Left renal cortex interstitium (tissue), 4 donors: ENCODE measurements at places on chromosomes 4 and X.

DNA sequence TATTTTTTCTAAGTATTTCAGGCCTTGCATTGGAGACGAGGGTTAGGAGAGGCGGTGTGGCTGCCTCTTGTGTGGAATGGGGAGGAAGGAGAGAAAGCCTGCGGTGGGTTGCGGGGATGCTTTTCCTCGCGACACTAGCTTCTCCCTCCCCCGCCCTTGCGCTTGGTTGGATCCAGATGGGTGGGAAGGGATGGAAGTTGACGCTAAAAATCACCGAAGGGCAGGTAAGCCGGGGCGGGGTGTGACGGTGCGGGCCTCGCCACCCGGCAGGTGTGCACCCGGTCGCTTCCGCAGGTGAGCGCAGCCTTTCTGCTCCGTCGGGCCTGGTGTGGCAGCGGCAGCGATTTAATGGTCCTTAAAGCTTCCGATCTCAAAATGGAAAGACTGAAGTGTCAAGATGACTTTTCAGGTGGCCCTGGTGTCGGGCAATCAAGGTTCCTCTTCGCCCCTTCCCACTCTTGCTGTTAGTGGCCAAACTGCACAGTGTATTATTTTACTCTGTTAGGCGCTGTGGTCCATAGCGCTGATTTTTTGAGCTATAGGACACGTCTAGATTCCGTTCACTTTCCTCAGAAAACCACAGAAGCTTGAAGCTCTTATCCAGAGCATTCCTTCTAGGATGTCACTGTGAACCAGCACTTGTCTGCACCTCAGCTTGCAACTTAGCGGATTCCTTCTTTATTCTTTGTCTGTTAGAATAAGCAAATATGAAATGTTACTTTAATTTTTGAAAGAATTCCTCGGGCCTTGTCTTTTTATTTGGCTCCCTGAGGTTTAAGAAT, 765 bp downstream of the ENOPH1 start:
- peak; percentile 11 for DNase-seq

DNA sequence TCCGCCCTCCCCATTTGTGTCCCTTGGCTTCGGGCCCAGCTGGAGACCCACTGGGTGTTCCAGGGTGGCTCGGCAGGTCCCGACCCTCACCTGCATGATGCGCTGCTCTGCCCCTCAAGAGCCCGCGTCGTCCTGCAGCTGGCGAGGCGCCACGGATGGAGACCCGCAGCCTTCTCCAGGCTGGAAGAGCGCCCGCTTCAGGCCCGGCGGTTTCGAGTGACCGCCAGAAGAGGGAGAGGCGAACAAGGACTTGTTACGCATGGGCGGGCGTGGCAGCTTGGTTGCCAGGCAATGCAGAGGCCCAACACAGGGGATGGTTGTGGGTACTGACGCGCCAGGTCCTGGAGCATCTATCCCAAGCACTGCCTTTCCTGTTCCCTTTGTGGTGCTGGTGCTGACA, at the start of gene PDCL2:
TSS of gene PDCL2 (minus strand) at position 232 of the 400 bp plus-strand sequence. CDS start at position 96, 136 bp downstream.
- DNase-seq: no peak

DNA sequence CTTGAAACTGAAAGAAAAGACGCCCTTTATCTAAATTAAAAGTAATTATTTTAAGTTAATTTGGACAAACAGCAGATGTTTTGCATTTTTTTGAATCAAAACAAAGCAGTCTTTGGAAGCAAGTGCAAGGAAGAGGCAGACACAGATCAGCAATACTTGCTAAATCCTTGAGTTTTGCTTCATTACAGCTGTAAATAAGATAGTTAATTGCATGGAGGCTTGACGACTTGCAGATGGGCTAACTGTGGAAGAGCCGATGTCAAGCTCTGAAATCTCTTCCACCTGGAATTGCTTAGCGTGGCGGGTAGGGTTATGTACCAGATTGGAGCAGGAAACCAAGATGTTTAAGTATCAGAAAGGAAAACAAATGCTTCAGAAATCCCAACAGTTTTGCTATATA, 148.8 kb downstream of the POLA1 start:
- DNase-seq: no peak

DNA sequence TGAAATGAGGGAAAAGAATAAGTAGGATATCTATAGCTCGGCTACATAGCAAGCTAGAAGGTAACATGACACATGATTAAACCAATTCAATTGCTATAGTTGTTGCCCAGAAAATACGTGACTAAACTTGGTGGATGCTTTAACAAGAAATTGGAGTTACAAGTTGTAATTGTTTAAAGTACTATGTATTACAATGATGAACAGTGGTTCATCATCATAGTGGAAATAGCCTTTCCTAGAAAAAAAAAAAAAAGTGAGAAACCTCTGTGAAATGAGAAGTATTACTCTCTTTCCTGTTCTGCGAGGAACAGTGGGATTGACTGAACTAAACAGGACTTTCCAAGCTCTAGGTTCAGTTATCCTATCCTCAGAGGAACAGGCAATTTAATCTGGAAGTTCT, 209.7 kb upstream of the KLF3 start:
- DNase-seq: no peak

GRCh38 chr4:103493450-103494159, 226.2 kb downstream of the TACR3 start:
- no peak for DNase-seq

- DNase-seq: no peak
Measured at GRCh38 chrX:105876658-105877057, 54.3 kb downstream of the NRK start.

- DNase-seq: peak; percentile 41
Measured at GRCh38 chr4:71229477-71230270, 109.1 kb upstream of the SLC4A4 start.

DNA sequence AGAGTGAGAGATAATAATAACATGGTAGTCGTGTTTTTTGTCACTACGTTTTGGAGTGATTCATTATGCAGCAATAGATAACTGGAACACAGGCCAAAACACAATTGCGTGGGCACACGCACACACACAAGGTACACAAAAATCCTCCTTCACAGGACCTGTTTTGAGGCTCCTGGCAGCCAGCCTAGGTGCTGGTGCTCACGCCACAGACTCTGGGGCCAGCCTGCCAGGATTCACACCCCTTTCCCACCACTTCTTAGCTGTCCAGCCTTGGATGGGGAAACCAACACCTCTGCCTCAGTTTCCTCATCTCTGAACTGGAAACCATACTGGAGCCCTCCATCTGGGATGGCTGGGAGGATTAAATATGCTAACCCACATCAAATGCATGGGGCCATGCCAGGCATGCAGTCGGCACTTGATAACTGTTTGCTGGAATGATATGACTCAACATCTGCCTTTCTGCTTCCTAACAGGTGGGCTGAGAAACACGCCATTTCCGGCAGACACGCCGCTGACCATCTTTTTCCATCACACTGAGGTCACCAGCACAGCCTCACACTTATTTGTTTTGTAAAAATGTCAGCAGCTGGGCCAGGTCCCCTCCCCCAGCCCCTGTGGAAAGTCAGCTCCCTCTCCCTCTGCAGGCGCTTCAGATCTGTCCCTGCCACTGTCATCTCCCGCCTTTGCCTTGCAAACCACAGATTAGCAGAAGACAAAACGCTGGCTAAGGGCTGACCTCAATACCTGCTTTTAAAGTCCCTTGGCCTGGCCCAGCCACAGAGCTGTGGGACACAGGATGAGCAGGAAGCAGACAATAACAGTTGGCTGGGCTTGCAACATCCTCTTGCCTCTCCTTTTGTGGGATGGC, 237.5 kb downstream of the BCOR start:
- no peak for DNase-seq

- DNase-seq: no peak
Measured at GRCh38 chrX:22159071-22159470, 113.6 kb upstream of the CBLL2 start.

GRCh38 chr4:168674866-168675265, 178.0 kb downstream of the PALLD start:
- DNase-seq: no peak

DNA sequence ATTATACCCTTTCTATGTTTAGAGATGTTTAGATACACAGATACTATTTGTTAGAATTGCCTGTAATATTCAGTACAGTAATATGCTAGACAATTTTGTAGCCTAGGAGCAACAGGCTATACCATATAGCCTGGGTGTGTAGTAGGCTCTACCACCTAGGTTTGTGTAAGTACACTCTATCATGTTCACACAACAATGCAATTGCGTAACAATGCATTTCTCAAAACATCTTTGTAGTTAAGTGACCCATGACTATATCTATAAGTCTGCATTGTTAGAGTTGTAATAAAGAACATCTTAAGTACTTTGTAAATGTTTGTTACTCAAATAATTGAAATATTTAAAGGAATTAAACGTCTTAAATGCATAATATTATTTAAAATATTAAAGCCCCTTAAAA, 379.3 kb downstream of the PPP3CA start:
- no peak for DNase-seq

- DNase-seq: no peak
Measured at GRCh38 chr4:83782591-83782990, 246.7 kb downstream of the GPAT3 start.

GRCh38 chr4:76257824-76258223, 6.3 kb downstream of the FAM47E start:
- no peak for DNase-seq

DNA sequence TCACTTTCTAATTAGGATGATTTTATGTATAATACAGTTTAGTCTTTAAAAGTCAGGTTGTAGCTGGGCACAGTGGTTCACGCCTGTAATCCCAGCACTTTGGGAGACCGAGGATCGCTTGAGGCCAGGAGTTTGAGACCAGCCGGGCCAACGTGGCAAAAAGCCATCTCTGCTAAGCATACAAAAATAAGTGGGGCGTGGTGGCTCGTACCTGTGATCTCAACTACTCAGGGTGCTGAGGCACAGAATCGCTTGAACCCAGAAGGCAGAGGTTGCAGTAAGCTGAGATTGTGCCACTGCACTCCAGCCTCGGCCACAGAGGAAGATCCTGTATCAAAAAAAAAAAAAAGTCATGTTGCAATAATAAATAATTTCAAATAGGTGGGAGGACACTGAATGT, 364.2 kb downstream of the BMPR1B start:
- no peak for DNase-seq

GRCh38 chr4:149933883-149934282, 118.2 kb upstream of the IQCM start:
- no peak for DNase-seq

DNA sequence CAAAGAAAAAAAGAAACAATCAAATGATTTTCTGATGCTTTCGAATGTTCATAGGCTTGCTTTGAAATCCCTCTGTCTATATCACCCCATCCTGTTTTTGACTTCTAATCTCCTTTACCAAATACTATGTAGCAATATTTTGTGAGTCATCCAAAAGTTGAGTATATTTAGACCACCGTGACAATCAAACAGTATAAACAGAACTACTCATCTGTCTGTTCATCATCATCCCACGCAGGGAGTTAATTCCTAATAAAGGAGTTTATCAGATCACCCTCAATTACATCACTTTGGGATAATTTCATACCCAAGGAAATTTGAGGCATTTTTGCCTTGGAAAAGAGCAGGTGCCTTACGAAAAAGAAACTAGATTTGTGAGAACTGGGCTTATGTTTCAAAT, 212.9 kb downstream of the CBR4 start:
- no peak for DNase-seq

DNA sequence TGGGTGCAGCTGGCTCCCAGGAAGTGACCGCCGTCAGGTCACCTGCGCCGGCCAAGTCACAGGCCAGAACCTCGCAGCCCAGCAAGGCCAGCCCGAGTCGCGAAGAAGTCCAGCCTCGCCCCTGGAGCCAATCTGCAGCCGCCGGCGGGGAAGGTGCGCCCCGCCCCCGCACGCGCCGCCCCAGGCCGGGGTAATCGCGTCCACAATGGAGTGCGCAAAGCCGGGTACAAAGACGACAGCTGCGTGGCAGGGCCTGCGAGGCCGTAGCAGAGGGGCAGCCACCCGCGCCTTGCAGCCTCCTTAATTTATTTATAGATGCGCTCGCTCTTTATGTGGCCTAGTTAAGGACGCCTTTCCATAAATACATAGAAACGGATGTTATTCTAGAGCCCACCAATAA, 139.4 kb upstream of the CPEB2 start:
- DNase-seq: no peak

GRCh38 chrX:151564035-151564434, 560 bp downstream of the PASD1 start:
- DNase-seq: no peak

DNA sequence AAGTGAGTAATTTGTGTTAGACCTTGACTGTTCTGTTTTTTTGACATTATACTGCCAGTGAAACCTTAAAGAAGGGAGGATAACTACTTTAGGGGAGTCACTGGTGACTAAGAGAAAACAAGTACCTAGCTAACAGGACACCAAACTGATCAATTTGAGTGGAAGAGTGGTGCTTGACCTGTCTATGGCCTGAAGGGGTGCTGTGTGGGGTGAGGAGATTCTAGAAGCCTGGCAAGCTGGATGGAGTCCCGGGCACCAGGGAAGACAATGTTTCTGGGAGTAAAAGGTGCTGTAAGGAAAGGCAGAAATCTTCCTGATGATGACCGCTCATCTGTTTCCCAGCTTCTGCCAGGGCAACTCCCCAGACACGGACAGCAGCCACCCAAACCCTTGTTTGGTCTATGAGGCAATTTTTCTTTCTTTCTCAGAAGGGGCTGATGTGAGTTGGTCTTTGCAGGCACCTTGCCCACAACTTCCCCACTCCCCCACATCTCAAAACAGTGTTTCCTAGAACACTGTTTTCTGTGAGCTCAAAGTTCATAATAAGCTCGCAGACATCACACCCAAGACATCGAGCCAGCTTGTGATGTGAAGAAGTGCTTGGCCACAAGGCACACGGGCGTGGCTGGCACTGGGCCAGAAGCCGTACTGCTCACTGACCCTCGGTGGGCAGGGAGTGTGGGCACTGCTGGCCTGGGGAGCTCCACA, 4.6 kb downstream of the TXK start:
- no peak for DNase-seq

GRCh38 chr4:113339430-113339813, 290.0 kb downstream of the ANK2 start:
- no peak for DNase-seq

- DNase-seq: no peak
Measured at GRCh38 chr4:155675709-155676429, 9.2 kb downstream of the GUCY1A1 start.

GRCh38 chrX:39845233-39845632, 252.5 kb downstream of the BCOR start:
- DNase-seq: no peak

GRCh38 chr4:102341201-102341600, 4.1 kb downstream of the SLC39A8 start:
- no peak for DNase-seq

DNA sequence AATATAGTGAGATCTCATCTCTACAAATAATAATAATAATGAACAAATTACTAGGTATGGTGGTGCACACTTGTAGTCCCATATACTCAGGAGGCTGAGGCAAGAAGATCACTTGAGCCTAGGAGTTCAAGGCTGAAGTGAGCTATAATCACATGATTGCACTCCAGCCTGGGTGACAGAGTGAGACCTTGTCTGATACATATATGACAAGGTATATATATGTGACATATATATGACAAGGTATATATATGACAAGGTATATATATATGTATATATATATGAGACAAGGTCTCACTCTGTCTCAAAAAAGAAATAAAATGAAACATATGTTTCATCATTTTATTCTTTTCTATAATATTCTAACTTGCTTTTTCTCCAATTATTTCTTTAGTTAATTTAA, 278.1 kb upstream of the TET2 start:
- no peak for DNase-seq

- no peak for DNase-seq
Measured at GRCh38 chrX:154412468-154412867, 1.1 kb downstream of the TAFAZZIN start.
